ENCODE measurements at places on chromosomes 6 and 20.

GRCh38 chr6:127225497-127225896 is 41.2 kb upstream of the RNF146 start:
- no peak for DNase-seq

GRCh38 chr20:38108438-38108985 is 56.6 kb downstream of the TGM2 start:
- DNase-seq, result no peak

DNA sequence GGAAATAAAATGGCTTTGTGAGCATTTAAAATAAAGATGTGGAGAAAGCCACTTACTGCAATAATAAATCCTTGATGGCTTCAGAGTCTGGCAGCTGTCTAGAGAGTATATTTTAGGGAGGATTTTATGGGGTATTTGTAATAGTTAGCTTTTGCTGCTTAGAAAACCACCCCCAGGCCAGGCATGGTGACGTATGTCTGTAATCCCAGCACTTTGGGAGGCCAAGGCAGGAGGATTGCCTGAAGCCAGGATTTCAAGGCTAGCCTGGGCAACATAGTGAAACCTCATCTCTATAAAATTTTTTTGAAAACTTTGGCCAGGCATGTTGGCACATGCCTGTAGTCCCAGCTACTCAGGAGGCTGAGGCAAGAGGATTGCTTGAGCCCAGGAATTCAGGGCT is 63.8 kb downstream of the ISM1 start:
- DNase-seq, result no peak

DNA sequence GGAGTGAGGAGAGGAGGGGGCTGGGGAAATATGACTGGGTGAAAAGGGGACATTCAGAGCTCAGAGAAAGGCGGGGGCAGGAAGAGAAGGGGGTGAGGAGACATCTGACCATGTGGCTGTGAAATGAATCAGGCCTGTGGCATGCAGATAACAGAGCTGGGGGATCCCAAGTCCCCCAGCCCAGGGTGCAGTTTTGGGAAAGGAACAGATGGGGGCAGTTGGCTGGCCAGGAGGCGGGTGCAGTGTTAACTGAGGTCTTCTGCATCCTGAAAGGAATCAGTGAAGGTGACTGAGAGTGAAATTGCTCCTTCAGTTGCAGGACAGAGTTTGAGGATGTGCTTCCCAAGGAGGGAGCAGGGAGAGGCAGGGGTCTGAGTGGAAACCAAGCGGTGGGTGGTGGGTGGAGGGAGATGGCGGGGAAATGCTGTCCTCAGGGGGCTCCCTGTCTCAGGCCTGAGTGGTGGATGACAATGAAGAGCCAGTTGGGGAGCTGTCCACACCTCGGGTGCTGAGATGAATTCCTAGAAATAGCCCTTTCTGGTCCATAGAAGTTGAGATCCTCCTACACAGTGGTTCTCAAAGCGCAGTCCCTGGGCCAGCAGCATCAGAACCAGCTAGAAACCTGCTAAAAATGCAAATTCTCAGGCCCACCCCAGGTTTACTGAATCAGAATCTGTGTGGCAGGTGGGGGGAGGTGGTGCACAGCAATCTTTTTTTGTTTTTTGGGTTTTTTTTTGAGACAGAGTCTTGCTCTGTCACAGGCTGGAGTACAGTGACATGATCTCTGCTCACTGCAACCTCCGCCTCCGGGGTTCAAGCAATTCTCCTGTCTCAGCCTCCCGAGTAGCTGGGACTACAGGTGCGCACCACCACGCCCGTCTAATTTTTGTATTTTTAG is 26.0 kb upstream of the CCDC167 start:
- no peak for DNase-seq

- peak; percentile 61 for DNase-seq
These were observed 1.8 kb downstream of the PTPRK start for GRCh38 chr6:128518434-128519131.

DNA sequence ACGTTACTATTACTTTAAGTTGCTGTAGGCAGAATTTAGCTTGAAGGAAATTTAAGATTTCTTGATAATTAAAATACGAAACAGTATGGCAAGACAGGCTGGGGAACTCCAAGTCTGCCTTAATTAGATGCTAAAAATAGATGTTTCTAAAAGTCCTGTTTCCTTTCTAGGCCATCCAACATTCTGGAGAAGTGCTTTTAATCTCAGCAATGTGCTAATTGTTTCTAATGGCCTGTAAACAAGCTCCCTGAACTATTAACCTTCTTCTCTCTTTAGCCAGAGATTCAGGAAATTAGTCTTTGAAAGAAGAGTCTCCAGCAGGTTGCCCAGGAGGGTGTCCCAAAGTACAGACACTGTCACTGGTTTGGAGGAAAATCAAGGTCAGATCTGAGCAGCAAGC is 677.3 kb upstream of the AGPAT4 start:
- no peak for DNase-seq

DNA sequence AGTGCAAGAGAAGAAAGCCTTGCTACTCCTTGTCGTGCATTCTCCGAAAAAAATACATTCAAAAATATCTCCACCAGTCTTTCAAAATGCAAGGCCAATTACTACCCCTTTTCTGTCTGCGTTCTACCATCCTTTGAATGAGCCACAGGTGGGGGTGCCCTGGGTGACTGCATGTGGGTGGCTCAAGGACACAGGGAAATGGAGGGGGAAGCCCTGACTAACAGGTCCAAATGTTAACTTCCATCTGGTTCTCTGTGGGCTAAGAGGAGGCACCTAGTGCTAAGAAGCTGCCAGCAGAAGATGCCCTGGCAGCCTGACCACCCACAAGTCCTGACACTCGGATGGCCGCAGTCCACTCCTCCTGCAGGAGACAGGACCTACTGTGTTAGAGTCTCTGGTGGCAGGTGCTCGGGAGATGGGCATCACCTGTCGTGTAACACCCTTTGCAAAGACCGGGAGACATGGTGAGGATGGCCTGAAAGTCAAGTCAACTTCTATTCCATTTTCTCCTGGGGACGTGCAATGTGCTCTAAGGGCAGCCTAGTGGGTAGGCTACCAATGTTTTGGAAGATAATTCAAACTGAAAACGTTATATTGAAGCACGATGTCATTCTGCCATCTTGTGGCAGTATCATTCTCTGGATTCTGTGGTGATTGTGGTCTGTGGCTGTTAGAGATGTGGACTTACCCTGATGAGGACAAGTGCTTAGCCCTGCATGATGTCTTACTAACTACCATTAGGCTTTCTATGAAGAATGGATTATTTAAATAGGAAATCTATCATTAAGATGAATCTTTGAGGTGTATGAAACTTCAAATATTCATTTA is 27.4 kb upstream of the IGF2R start:
- DNase-seq, result peak; percentile 31

DNA sequence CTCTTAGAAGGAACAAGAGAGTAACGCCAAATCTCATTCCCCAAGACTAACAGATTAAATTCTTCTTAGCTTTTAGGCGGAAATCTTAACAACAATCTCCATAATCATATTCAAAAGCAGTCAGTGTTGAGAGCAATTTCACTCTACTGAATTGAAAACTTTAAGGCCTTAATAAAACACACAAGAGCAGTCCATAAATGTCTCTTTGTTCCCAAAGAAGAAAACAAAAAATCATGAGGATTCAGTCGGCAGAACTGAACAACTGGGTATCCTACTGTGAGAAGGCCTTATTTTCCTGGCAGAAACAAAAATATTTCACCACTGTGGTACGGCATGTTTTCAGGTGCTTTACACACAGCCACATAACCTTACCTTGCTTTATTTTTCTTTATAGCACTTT is 14.4 kb downstream of the ABHD12 start:
- DNase-seq, result no peak

Measured in Caki2 (cell line).